ENCODE measurements at places on chromosomes 7 and 10. TPM values are rescaled to one million over a fixed set of nuclear protein-coding genes. Genes with fewer than 3 reads are reported as not detected.

Gene MTURN
- total RNA-seq: 7.2 TPM

Gene ITGA8
- total RNA-seq: not detected

Gene CTAGE6
- not detected for total RNA-seq

Gene TLX1
- not detected for total RNA-seq

Gene COMMD3
- 12.4 TPM for total RNA-seq

Gene CUZD1
- total RNA-seq: not detected

Gene HKDC1
- 29.7 TPM for total RNA-seq

Gene HMX3
- total RNA-seq: not detected

Gene KNDC1
- not detected for total RNA-seq

Gene CLCN1
- total RNA-seq: 2.8 TPM

Gene CLRN3
- total RNA-seq: 21.5 TPM

Gene NXPH1
- total RNA-seq: not detected

Gene ZEB1
- total RNA-seq: 1.2 TPM

Gene PRSS37
- not detected for total RNA-seq

Gene RELN
- not detected for total RNA-seq

Gene PTPN20
- not detected for total RNA-seq

Gene HOGA1
- total RNA-seq: 0.36 TPM

Gene ENTPD1
- not detected for total RNA-seq

Gene OPALIN
- total RNA-seq: not detected

Gene XRCC2
- total RNA-seq: 9.1 TPM

Gene DYNC1I1
- total RNA-seq: 0.13 TPM

Gene VAX1
- total RNA-seq: not detected

Gene IRF5
- 17.9 TPM for total RNA-seq

Gene CC2D2B
- not detected for total RNA-seq

Gene PLCE1
- total RNA-seq: 1.4 TPM

Gene MUC3A
- total RNA-seq: 7.3 TPM

Gene SVOPL
- not detected for total RNA-seq

Gene BUD23
- total RNA-seq: 127 TPM

Gene KCNH2
- 2.8 TPM for total RNA-seq

Gene RADIL
- not detected for total RNA-seq

Gene PRRT4
- 0.16 TPM for total RNA-seq

Gene PDLIM1
- total RNA-seq: 20.0 TPM

Gene UTF1
- total RNA-seq: not detected

Gene C10orf105
- 0.20 TPM for total RNA-seq

Gene CLEC2L
- not detected for total RNA-seq

Gene TWIST1
- total RNA-seq: not detected

Gene TMEM270
- total RNA-seq: not detected

Gene OPN1SW
- not detected for total RNA-seq

Gene ZNF777
- total RNA-seq: 9.9 TPM

Gene HMX2
- not detected for total RNA-seq

All from HT-29 (cell line).